NCI-H1092 (cell line): ENCODE measurements at places on chromosomes 11 and 22.
A peak's percentile ranks its signal among the peaks of the same experiment; 100 is the strongest.

DNA sequence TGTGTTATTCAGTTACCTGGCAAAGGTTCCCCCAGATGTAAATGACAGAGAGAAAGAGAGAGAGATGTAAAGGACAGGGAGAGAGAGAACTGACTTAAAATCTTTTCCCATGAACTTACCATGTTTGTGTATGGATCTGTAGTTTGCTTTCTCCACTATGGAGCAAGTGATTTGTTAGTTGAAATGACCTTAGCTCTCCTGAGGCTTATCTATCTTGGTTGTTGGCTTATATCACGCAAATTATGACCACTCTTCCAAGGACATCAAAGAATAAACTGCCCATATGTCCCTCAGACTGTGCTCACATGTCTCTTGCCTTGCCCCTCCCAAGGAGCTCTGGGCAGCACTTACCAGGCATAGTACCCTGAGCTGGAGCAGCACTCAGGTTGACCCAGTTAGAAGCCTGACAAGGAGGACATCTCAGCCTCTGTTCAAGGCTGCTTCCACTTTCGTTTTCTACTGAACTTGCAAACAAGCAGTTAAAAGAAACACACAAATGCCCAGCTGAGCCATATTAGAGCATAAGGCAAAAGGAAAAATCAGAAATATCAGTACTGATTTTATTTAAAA is 95.3 kb upstream of the RCN1 start:
- DNase-seq = no peak

GRCh38 chr11:92122561-92122960 is 102.1 kb upstream of the FAT3 start:
- DNase-seq = no peak

DNA sequence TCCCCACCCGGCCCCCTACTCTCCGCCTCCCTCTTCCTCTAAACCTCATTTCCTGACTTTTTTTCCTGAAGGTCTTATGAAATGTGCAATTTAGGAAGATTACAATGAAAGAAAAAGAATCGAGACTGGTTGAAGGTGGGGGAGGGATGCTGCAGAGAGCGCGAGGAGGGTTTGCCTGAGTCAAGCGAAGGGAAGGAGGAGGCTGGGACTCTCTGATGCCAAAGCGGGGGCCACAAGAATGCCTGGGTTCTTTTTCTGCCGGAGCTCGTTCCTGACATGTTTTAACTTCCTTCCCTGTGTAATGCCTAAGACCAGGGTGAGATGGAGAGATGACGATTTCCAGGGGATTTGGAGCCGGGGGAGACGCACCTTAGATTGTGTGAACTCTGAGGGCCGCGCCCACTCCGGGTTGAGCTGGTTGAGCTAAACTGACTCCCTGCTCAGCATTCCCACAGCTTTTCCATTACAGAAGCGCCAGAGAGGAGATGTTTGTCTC is 270.5 kb upstream of the SORL1-AS1 start:
- peak; percentile 80 for DNase-seq

DNA sequence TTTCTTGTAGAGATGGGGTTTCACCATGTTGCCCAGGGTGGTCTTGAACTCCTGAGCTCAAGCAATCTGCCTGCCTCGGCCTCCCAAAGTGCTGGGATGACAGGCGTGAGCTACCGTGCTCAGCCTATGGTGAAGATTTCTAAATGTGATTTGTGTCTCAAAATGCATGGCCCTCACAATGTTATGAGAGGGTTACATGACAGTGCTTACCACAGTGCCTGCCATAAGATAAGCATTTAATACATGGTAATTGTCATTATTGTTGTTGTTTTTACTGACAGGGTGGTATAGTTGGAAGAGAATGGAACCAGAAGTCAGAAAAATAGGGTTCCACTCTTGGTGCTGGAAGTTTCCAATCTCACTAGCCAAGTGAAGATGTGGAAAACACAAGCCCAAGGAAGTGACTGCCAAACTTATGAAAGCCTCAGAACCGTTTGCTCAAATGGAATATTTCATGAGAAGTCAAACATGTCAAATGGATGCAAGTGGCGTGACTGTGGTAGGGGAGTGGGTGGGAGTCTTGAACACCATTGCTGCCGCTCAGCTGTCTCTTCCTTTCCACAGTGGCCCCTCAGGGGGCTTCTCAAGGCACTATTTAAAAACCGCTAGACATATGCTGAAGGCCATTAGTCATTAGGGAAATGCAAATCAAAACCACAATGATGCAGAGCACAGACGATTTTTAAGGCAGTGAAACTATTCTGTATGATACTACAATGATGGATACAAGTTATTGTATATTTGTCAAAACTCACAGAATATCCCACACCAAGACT is 29.1 kb upstream of the LMO2 start:
- DNase-seq = no peak

GRCh38 chr11:60263402-60263801 is 17.1 kb upstream of the MS4A4A start:
- DNase-seq = no peak

DNA sequence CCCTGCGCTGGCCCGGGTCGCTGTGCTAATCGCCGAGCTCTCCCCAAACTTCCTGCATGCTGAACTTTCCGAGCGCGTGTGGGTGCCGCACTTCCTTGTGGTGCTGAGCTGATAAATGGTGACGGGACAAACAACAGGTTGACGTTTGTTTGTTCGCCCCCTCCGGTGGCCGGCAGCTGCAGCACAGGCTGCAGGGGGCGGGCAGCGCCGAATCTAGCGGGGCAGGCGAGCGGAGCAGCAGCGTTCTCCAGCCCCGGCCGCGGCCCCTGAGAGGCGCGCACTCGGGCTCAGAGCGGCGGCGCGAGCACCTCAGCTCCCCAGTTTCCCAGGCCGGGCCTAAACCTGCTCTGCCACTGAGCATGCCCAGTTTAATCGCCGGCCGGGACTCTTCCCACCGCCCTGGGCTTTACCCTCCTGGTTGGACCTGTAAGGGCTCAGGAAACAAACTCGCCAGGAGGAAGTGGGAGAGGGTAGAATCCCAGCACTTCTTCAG is at the start of gene PDGFD:
TSS of gene PDGFD (minus strand) at position 120 of the 493 bp plus-strand sequence.
- DNase-seq = no peak

DNA sequence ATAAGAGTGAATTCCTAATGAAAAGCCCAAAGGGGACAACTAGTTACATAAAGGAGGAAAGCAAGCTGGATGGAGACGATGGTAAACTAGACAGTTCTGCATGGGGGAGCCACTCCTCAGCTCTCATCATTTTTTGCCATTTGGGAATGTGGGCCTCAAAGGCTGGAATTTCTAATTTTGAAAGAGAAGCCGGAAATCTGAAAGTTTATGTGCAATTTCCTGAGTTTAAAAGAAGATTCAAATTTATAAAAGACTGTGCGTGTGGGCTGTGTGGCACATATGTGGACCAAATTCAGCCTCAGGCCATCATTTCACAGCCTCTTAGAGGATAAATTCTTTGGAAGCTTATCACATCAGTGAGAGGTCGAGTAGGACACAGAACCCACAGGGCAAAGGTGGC is 18.3 kb upstream of the CRY2 start:
- DNase-seq = no peak

- DNase-seq = no peak
Measured at GRCh38 chr11:66072518-66072917, 2.4 kb downstream of the PACS1 start.

DNA sequence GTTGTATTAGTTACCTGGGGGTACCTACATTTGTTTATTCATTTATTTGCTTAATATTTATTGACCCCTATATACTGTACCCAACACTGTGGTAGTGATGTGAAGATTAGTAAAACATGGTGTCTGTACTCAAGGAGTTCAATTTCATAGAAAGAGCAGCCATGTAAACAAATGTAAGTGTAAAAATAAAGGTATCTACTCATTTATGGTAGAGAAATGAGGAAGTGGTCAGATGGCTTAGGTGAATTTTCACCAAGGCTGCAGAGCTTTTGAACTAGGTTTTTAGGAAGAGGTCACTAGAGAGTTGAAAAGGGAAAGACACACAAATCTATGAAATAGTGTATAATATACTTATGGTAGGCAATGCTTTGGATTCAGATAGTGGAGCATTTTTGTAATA is 11.1 kb downstream of the CTR9 start:
- no peak for DNase-seq

- no peak for DNase-seq
Measured at GRCh38 chr11:3183523-3183922, 18.4 kb upstream of the OSBPL5 start.

- peak; percentile 15 for DNase-seq
Measured at GRCh38 chr11:59429924-59430516, 3.8 kb upstream of the OR5A2 start.

GRCh38 chr11:849104-849824 is 6.6 kb downstream of the TSPAN4 start:
- peak; percentile 23 for DNase-seq
